Fibroblast of skin of abdomen (primary cell): ENCODE measurements at places on chromosomes 2 and 18.

GRCh38 chr18:54924948-54925347 lies 34.3 kb downstream of the CCDC68 start:
- DNase-seq = no peak

DNA sequence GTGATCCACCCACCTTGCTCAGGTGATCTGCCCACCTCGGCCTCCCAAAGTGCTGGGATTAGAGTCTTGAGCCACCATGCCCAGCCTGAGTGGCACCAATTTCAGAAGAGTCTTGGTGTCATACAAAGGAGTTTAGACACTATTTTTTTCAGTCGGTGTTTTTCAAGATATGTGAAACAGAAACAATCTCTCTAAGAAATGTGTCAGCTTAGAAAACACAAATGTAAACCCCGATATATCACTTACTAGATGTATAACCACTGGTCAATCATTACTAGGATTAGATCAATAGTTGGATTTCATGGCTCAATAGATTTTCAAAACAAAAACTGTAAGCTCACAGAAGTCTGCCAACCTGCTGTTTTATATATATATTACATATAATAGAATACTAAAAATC lies 67.2 kb upstream of the FRZB start:
- DNase-seq = no peak

GRCh38 chr2:72770879-72771461 lies 54.9 kb downstream of the EXOC6B start:
- DNase-seq = peak; percentile 58

GRCh38 chr2:145043399-145043834 lies 523.5 kb upstream of the ZEB2 start:
- DNase-seq = no peak

DNA sequence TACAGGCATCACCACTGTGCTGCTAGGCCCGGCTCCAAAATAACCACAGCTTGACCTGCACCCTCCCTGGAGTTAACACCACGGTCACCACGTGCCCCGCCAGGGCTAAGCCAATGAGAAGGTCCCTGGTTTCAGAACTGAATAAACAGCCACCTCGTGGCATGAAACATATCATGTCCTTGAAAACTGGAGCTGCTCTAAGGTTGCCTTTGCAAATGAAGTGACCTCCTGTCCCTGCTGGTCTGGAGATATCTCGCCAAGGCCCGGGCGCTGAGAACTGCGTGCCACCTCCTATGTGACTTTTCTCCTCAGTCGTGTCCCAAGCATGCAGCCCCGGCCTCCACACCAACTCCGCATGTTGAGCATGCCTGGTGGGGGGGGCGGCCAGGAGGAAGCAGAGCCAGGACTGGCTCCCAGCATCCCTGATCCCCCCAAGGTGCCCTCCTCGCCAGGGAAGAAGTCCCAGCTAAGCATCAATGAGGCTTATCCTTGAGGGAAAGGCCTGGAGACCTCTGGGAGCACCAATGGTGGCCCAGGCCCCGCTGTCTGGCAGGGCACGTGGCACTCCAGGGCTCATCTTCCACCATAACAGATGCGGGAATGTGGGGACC lies 16.3 kb upstream of the KCNG2 start:
- DNase-seq = no peak

DNA sequence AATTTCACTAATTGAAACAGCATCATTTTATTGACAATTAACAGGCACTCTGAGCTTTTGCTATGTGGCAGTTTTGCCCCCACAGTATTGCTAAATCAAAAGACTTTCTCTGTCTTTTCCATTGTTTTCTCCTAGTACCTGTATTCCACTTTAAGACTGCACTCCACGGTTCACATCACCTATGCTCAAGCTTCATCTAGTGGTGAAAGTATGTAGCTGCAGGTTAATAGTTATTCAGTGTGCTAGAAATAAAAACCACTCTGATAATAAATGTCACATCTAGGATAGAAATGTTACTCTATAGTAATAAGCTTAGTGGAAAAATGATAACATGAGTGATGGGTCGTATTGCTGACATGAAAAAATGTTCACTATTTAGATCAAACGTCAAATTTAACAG lies 24.6 kb downstream of the ARL6IP6 start:
- DNase-seq = peak; percentile 3

- no peak for DNase-seq
Observed at GRCh38 chr2:159317392-159318088, 31.0 kb upstream of the WDSUB1 start.

GRCh38 chr2:174051741-174052583 lies 86.8 kb upstream of the SP3 start:
- DNase-seq = peak; percentile 72

DNA sequence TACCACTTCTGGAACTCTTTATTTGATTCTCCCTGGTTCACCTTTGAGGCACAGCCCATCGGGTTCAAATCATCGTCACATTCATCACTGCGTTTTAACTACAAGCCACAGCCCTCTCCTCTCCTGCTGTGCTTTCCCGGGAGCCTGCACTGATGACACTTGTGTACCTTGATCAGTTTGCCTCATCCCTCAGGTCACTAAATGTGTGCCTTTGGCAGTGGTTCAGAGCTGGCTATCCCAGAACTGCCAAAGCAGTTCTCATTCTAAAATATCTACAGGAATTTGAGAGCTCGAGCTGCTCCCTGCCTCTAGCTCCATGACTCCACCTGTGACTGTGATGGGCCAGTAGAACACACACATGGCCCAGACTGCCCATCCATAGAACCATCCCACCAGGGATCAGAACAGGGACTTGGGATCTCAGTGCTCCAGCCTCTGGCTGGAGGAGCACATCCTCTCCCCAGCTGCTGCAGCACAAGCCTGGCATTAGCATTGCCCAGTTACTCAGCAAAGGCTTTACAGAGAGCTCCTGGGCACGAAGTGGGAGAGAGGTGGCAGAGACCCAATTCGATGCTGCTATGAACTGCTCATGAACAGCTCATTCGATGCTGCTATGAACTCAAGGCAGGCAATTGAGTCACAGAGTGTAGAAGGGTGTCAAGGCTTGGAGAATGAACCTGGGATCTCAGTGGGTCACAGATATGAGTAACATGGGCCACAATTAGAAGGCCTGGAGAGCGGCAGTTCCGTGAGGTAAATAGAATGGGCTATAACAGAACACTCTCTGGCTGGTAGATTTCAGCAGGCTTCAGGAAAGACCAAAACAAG lies 41.9 kb downstream of the EVA1A start:
- DNase-seq = no peak

DNA sequence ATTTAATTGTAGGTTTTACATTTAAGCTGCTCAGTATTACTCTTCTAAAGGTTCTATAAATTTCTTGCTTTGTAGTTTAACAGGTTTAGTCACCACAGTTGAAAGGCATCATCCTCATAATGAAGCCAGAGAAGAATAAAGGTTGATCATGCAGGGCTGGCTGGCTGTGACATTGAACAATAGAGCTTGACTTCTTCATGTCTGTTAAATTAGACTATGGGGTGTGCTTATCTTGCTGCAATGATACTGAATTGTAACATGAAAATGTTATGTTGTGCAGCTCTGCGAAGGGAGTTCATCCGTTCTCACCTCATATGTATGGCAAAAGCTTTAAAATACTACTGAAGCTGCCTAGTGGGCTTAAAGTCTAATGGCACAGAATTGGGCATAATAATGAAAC lies 81.8 kb downstream of the CAMKMT start:
- no peak for DNase-seq

- no peak for DNase-seq
Observed at GRCh38 chr2:64394153-64394552, 59.8 kb upstream of the LGALSL start.

DNA sequence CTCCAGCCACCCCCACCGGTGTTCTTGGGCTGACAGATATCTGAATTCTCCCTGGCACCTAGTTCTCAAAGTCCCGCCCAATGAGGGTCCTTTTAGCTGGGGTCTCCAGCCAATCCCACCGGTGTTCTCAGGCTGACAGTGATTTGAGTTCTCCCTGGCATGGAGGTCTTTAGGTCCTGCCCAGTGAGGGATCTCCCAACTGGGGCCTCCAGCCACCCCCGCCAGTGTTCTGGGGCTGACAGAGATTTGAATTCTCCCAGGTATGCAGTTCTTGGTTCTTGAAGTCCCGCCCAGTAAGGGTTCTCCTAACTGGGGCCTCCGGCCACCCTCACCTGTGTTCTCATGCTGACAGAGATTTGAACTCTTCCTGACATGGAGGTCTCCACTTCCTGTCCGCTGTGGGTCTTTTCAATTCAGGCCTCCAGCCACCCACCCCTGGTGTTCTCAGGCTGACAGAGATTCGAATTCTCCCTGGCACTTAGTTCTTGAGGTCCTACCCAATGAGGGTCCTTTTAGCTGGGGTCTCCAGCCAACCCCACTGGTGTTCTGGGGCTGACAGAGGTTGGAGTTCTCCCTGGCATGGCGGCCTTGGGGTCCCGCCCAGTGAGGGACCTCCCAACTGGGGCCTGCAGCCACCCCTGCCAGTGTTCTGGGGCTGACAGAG lies 154.6 kb downstream of the ANKRD36 start:
- no peak for DNase-seq

DNA sequence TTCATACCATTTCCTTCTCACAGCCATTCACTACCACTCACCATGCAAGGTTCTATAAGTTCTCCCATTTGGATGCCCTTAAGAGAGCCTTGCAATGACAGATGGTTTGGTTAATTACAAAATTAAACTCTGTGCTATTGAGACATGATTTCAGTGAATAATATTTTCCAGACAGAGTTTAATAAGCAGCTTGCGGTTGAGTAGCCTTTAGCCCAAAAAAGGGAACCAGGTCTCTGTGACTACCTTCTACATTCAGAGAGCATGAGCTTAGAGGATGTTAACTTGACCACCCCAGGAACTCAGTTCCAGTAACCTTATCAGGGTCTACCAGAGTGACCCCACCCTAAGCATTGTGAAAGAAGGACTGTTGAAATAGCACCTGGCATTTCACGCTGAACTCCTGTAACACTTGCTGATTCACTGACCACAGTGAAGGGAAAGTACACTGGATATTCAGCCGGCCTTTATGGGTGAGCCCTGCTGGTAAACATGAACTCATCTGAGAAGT lies 1173.1 kb upstream of the ZEB2 start:
- DNase-seq = peak; percentile 23

- peak; percentile 28 for DNase-seq
Observed at GRCh38 chr2:71974846-71975245, 172.8 kb downstream of the CYP26B1 start.

DNA sequence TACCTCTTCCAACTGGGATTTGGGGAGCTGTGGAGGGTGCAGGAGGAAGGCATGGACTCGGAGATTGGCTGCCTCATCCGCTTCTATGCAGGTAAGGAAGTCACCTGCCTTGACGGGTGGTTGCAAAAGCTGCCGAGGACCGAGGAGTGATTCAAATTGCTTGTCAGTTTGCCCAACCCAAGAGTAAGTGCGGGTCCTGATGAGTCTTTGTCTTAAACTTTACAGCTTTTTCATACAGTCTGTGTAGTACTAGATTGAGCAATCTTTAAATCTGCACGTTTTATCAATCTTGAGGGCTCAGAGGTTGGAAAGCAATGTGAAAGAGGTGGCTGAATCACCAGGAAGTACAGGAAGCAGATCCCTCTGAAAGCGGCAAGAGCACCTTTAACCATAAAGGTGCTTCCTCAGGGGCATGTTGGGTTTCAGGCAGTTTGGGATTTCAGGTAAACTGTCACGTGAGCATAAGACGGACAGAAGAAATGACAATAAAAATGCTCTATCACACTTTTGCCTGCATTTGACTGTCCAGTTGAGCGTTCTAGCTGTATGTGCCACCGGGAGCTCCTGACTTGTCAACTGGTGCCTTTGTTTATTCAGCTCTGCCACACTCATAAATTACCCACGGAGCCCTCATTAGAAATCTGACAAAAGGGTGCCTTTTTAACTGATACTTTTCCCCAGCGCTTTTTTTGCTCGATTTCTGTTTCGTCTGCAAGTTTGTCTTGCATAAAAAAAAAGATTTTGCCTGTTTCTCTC lies 2.0 kb downstream of the PHLPP1 start:
- DNase-seq = peak; percentile 59

DNA sequence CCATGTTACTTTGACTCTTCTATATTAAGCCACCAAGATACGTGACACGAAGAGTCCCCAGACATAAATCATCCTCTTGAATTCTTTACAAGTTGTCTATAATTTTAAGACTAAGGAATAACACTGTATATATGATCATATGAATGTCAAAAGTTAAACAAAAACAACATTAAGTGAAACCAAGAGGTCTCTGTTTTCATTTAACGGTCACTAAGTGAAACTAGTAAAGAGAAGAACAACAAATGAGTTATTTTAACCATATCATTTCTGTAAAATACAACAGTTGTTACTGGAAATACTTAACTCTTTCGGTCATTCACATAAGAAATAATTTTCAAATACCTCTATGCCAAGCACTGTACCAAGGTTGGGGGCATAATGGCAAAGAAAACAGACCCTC lies 45.7 kb upstream of the STK17B start:
- no peak for DNase-seq

GRCh38 chr2:173775440-173775839 lies 189.7 kb downstream of the SP3 start:
- DNase-seq = no peak

GRCh38 chr2:65392609-65393008 lies 39.8 kb downstream of the SPRED2 start:
- no peak for DNase-seq

DNA sequence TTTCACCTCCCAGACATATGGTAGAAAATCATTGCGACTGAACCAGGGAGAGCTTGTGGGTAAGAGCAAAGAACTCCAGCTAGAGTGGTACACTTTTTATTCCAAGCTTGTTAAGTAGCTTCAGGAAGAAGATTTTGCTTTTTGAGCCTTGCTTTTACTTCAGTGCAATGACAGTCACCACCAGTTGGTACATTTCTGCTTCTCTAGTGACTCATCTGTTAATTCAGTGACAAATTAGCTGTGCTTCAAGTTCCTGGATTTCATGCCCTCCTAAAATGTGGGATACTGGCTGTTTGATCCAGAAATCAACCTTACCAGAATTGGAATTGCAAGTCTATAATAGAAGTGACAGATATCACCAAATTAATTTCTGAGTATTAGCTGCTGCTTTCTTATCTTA lies 117.6 kb upstream of the TTN start:
- DNase-seq = no peak

DNA sequence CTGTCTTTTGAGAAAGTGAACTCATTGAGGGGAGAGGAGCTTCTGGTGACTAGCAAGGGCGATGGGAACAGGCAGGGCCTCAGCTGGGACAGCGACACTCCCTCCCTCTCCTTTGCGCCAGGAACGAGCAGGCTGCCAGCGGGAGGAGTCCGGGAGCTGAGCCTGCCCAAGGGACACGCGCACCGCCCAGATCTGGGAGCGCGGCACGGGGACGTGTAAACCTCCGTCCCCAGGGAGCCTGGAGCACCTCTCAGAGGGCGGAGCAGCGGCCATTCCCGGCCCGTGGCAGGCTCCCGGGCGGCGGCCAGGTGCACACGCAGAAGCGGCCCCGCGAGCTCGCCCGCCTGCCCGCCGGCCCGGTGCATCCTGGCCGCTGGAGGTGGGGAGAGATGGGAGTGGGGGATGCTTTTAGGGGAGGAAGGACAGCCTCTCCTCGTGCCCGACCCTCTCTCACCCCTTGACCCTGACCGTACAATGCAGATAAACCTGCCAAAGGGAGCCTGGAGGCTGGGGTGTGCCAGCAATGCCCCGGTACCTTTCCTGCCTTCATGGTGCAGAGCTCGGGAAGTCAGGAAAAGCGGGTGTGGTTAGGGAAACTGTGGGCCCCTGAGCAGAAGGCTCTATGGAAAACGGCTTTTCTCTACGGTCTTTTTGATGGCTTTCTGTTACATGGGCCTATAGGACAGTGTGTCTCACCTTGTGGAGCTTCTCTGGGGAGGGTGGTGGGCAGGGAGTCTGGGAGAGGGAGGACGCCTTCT lies 2.2 kb downstream of the AQP4 start:
- DNase-seq = no peak

- DNase-seq = no peak
Observed at GRCh38 chr2:65103013-65103715, 26.7 kb downstream of the RAB1A start.

GRCh38 chr18:635171-635570 lies 22.3 kb upstream of the TYMS start:
- DNase-seq = no peak
